ENCODE measurements at places on chromosomes 5 and 9. TPM values are rescaled to one million over a fixed set of nuclear protein-coding genes. Genes with fewer than 3 reads are reported as not detected.
A peak's percentile ranks its signal among the peaks of the same experiment; 100 is the strongest.

GRCh38 chr9:123033864-123034601 lies 566 bp downstream of the GPR21 start:
- no peaks in the 10 kb centered on the region for H3K27me3 ChIP-seq
- H3K36me3 ChIP-seq = 0 out of 2 replicates have a peak, but pooled peaks cover 7% of the 10 kb centered on the region
- H3K27ac ChIP-seq = no peak overlapping the region
- no peaks in the 10 kb centered on the region for H3K4me1 ChIP-seq
- no peak for DNase-seq

GRCh38 chr9:34701769-34702736 lies 7.9 kb downstream of the CCL21 start:
- H3K27ac ChIP-seq = no peak overlapping the region
- H3K4me3 ChIP-seq = peak overlapping the region; percentile 59
- H3K36me3 ChIP-seq = no peaks in the 10 kb centered on the region

DNA sequence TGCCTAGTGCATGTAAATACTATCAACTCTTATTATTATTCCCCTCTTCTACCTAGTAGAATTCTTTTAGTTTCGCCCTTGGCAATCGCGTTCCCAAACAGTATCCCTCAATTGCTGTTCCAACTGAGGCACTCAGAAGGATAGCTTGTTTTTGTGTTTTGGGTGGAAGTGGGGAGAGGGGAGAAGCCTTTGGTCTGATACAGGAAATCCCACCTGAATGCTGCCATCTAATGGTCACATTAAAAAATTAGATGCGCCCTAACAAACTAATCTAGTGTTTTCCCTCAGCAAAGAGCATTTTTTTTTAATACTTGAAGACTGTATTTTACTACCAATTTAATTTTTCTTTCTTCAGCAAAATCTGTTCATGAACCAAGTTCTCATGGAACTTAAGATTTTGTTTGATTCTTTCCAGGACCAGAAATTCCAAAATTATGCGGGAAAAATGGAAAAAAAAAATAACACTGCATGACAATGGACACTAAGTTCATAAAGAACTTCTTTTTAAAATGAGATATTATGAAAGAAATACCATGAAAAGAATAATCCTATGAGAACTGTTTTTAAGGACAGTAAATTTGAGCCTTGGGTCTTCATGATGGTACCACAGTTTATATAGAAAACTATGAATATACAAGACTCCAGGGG lies 22.2 kb upstream of the GLDC start:
- H3K27ac ChIP-seq = no peak overlapping the region
- no peak for DNase-seq
- H3K36me3 ChIP-seq = no peaks in the 10 kb centered on the region
- no peak overlapping the region for H3K4me3 ChIP-seq
- H3K4me1 ChIP-seq = peaks cover 15% of the 10 kb centered on the region
- no peaks in the 10 kb centered on the region for H3K27me3 ChIP-seq

GRCh38 chr5:142819292-142819691 lies 49.1 kb downstream of the ARHGAP26 start:
- no peaks in the 10 kb centered on the region for H3K36me3 ChIP-seq
- peaks cover 89% of the 10 kb centered on the region for H3K4me1 ChIP-seq
- H3K4me3 ChIP-seq = no peak overlapping the region
- DNase-seq = no peak
- H3K27ac ChIP-seq = peak overlapping the region; percentile 87
- H3K27me3 ChIP-seq = no peaks in the 10 kb centered on the region

GRCh38 chr9:124202447-124202971 lies 55.2 kb upstream of the NEK6 start:
- no peaks in the 10 kb centered on the region for H3K4me1 ChIP-seq
- DNase-seq = no peak
- no peak overlapping the region for H3K27ac ChIP-seq
- no peaks in the 10 kb centered on the region for H3K27me3 ChIP-seq
- no peaks in the 10 kb centered on the region for H3K36me3 ChIP-seq

DNA sequence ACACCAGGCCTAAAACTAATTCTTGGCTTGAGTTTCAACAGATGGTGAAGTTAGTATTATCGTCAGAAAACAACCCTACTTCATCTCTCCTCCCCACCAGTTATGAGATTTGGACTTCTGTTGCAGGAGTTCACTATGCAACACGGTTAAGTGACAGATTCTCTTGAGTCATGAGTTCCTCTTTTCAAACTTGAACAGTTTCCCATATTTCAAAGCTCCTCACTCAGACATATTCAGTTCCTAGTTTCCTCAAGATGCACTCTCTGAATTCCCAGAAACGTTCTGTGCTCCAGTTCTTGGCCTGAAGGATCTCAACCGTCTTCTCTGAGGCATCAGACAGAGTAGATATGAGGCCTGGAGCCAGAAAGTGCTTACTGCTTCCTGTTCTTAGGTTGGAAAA lies 7.3 kb upstream of the PTGER4 start:
- DNase-seq = no peak
- peaks cover 13% of the 10 kb centered on the region for H3K4me1 ChIP-seq
- no peaks in the 10 kb centered on the region for H3K27me3 ChIP-seq
- no peak overlapping the region for H3K27ac ChIP-seq
- no peak overlapping the region for H3K4me3 ChIP-seq

GRCh38 chr5:36576721-36577120 lies 29.7 kb upstream of the SLC1A3 start:
- no peak overlapping the region for H3K4me3 ChIP-seq
- H3K27ac ChIP-seq = no peak overlapping the region
- H3K27me3 ChIP-seq = no peaks in the 10 kb centered on the region
- DNase-seq = no peak
- H3K4me1 ChIP-seq = peaks cover 13% of the 10 kb centered on the region
- no peaks in the 10 kb centered on the region for H3K36me3 ChIP-seq

- peaks cover 99% of the 10 kb centered on the region for H3K27me3 ChIP-seq
- H3K36me3 ChIP-seq = no peaks in the 10 kb centered on the region
- no peak for DNase-seq
- no peak overlapping the region for H3K4me3 ChIP-seq
- no peaks in the 10 kb centered on the region for H3K4me1 ChIP-seq
Observed at GRCh38 chr5:178474562-178475184, 115.5 kb downstream of the COL23A1 start.

DNA sequence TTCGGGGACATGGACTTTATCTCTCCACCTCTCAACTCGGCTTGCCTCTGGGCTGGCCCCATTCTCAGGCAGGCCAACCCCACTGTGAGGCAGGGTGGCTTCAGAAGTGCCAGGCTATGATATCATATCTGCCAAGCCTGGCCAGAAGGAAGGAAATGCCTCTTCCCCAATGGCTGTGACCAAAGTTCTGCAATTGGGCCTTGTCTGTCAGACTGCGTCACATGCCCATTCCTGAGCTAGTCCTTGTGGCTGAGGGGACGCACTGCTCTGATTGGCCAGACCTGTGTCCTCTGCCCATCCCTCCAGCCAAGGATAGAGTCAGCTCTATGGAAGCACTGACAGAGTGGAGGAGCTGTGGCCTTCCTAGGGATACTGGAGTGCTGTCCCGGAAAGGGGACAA lies 11.9 kb downstream of the SMIM23 start:
- H3K27me3 ChIP-seq = no peaks in the 10 kb centered on the region
- no peak overlapping the region for H3K4me3 ChIP-seq
- H3K27ac ChIP-seq = no peak overlapping the region
- H3K4me1 ChIP-seq = no peaks in the 10 kb centered on the region
- H3K36me3 ChIP-seq = no peaks in the 10 kb centered on the region
- no peak for DNase-seq

DNA sequence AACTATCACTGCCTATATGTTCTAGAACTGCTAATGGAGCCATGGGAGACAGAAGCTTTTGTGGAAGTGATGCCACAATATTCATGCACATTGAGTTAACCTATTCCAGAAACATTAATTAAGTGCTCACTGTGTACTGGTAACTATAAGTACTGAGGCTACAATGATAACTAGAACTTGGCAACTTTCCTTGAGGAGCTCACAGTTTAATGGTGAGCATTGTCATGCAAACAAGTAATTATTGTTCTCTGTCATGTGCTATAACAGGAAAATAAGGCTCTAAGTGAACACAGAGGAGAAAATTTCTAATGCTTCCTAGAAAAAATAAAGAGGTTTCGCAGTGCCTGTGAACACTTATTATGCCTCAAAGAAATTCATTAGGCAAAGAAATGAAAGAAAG lies 142.2 kb downstream of the BAAT start:
- H3K4me3 ChIP-seq = no peak overlapping the region
- no peaks in the 10 kb centered on the region for H3K27me3 ChIP-seq
- no peak overlapping the region for H3K27ac ChIP-seq
- DNase-seq = no peak
- no peaks in the 10 kb centered on the region for H3K36me3 ChIP-seq

- H3K4me1 ChIP-seq = no peaks in the 10 kb centered on the region
- no peak overlapping the region for H3K27ac ChIP-seq
- no peaks in the 10 kb centered on the region for H3K27me3 ChIP-seq
- no peak for DNase-seq
- no peaks in the 10 kb centered on the region for H3K36me3 ChIP-seq
Observed at GRCh38 chr5:122493091-122494021, 181.3 kb downstream of the SNCAIP start.

- DNase-seq = peak; percentile 33
- H3K27me3 ChIP-seq = no peaks in the 10 kb centered on the region
- H3K4me3 ChIP-seq = no peak overlapping the region
- no peaks in the 10 kb centered on the region for H3K4me1 ChIP-seq
- peaks cover 80% of the 10 kb centered on the region for H3K36me3 ChIP-seq
- H3K27ac ChIP-seq = no peak overlapping the region
Observed at GRCh38 chr5:32595118-32595517, 9.8 kb downstream of the SUB1 start.

GRCh38 chr5:33840927-33841547 lies 50.8 kb downstream of the ADAMTS12 start:
- no peak overlapping the region for H3K4me3 ChIP-seq
- peak overlapping the region; percentile 71 for H3K27ac ChIP-seq
- no peak for DNase-seq
- H3K27me3 ChIP-seq = no peaks in the 10 kb centered on the region
- H3K4me1 ChIP-seq = peaks cover 39% of the 10 kb centered on the region

DNA sequence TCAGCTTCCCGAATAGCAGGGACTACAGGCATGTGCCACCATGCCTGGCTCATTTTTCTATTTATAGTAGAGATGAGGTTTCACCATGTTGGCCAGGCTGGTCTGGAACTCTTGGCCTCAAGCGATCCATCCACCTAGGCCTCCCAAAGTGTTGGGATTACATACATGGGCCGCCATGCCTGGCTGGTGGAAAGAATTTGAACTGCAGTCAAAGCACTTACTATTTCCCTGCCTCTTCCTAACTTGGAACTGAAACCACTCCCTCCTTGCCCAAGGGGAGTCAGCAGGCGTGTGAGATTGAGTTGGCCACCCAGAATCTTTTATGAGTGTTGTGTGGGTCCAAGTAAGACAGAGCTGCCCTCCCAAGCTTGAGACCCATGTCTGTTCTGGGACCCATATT lies 86.1 kb upstream of the PTPN3 start:
- no peaks in the 10 kb centered on the region for H3K36me3 ChIP-seq
- H3K4me3 ChIP-seq = no peak overlapping the region

- no peaks in the 10 kb centered on the region for H3K27me3 ChIP-seq
- DNase-seq = no peak
- no peak overlapping the region for H3K4me3 ChIP-seq
- H3K27ac ChIP-seq = no peak overlapping the region
- H3K36me3 ChIP-seq = no peaks in the 10 kb centered on the region
Observed at GRCh38 chr9:130417602-130418001, 27.2 kb upstream of the ASS1 start.

DNA sequence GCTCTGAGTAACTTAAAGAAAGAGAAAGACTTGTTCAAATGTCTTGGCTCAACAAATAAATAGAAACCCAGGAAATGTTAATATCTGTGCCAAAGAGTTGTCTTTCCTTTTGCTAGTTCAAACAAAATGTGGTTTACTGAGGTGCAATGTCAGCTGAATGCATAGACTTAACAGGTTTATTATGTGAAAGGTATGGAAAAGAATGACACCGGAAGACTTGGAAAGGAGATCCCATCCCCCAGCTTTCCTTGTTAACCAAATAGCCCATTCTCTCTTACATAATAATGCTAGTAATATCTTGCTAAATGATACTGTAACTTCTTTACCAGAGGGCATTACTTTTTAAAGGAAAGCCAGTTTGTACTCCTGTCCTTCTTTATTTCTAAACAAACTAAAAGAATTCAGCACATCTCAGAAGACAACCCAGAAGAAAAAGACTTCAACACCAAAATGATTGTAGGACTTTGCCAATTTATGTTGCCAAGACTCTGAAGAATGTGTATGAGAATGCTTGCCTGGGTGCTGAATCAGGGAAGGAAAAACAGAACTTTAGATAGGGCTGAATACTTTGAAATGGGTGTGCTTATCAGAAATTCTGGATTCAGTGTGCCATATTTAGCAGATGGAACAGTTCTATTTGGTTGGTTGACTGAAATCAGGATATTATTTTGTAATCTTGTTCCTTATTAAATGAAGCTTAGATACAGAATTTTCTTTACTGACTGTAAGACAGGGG lies 344.1 kb downstream of the TMEM38B start:
- H3K4me3 ChIP-seq = no peak overlapping the region
- no peak overlapping the region for H3K27ac ChIP-seq
- H3K4me1 ChIP-seq = no peaks in the 10 kb centered on the region
- DNase-seq = no peak
- no peaks in the 10 kb centered on the region for H3K36me3 ChIP-seq

- H3K27ac ChIP-seq = no peak overlapping the region
- no peak for DNase-seq
- no peaks in the 10 kb centered on the region for H3K27me3 ChIP-seq
- no peak overlapping the region for H3K4me3 ChIP-seq
Observed at GRCh38 chr5:96292582-96293247, 140.3 kb downstream of the PCSK1 start.

CNTNAP3B gene
- total RNA-seq = 0.24 TPM

INSL6 gene
- not detected for total RNA-seq

HAVCR2 gene
- total RNA-seq = 0.25 TPM

COL23A1 gene
- not detected for total RNA-seq

MUSK gene
- total RNA-seq = not detected

CAPSL gene
- total RNA-seq = not detected

PIP5K1B gene
- not detected for total RNA-seq

MAMDC4 gene
- total RNA-seq = 9.2 TPM

GFI1B gene
- total RNA-seq = not detected

ARL14EPL gene
- total RNA-seq = 0.37 TPM

EEIG1 gene
- 176 TPM for total RNA-seq

CTSV gene
- total RNA-seq = 47.3 TPM

SPEF2 gene
- total RNA-seq = 7.5 TPM

MRNIP gene
- 54.0 TPM for total RNA-seq
